Activated T-helper 2 cell treated with anti-CD3 and anti-CD28 coated beads, Interferon-gamma antibody, Interleukin-2, Interleukin-4, amounts not matched to agents 10 μg/mL and 5 μg/mL and 100 μg/mL, durations not matched to agents 14 hours and 24 hours and 36 hours (primary cell): ENCODE measurements at places on chromosomes 2 and 18. TPM values are rescaled to one million over a fixed set of nuclear protein-coding genes. Genes with fewer than 3 reads are reported as not detected.

DNA sequence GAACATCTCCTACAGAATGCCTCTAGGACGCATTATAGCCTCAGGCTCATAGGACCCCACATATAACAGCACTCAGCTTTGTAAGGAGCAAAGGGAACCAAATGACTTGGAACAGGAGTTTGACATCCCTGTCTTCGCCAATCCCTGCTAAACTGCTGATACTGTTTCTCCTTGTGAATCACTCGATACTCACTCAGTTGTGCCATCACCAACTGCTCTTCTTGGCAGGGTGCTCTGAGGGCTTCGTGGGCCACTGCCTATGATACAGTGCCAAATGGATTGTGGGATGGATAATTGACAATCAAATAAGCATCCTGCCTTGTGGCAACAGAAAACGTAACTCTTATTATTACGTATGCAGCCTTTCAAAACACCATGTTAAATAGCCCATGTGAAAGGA is 396.3 kb downstream of the RIT2 start:
- H3K4me3 ChIP-seq = no peak overlapping the region
- no peak overlapping the region for H3K27ac ChIP-seq
- no peaks in the 10 kb centered on the region for H3K4me1 ChIP-seq
- no peak for DNase-seq

- no peak overlapping the region for H3K4me3 ChIP-seq
- no peaks in the 10 kb centered on the region for H3K4me1 ChIP-seq
- no peak overlapping the region for H3K27ac ChIP-seq
- DNase-seq = no peak
- no peaks in the 10 kb centered on the region for H3K36me3 ChIP-seq
Observed at GRCh38 chr2:136572335-136572734, 193.0 kb upstream of the THSD7B start.

DNA sequence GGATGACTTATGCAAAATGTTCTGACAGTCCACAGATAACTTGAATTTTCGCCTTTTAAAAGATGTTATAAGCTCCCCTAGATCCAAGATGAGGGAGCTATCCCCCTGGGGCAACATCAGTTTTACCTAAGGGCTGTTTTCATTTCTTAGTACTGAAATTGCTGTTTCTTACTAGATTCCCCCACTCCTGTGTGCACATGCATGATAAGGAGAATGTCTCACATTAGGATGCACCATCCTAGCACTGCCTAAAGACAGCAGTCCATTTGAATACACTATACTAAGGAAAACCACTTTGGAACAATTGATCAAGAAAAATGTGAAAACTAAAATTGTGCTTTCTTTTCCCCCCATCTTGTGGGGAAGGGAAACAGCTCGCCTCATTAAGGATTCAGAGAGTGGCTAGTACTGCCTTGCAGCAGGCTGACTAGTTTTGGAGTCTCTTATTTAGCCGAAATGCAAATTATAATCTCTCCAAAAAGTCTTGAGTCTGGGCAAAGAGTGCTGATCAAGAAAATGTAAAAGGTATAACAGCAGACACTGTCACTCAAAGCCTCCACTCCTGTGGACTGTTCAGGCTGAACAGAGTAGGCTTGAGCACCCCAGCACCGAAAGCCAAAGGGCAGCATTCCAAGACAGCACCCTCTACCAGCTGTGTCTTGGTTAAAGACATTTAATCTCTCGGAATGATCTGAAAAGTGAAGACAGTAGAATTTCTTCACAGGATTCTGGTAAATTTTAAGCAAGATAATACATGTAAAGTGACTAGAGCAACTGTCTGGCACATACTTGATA is 65.0 kb downstream of the ZNF385B start:
- H3K27ac ChIP-seq = no peak overlapping the region
- no peak overlapping the region for H3K4me3 ChIP-seq
- no peak for DNase-seq
- no peaks in the 10 kb centered on the region for H3K36me3 ChIP-seq
- no peaks in the 10 kb centered on the region for H3K4me1 ChIP-seq

- no peak overlapping the region for H3K4me3 ChIP-seq
- H3K27ac ChIP-seq = no peak overlapping the region
- no peak for DNase-seq
- no peaks in the 10 kb centered on the region for H3K27me3 ChIP-seq
- H3K36me3 ChIP-seq = no peaks in the 10 kb centered on the region
Observed at GRCh38 chr2:81895620-81896250, 1591.2 kb upstream of the LRRTM1 start.

GRCh38 chr2:24543252-24543651 is 52.2 kb downstream of the NCOA1 start:
- H3K36me3 ChIP-seq = peaks cover 27% of the 10 kb centered on the region
- no peak overlapping the region for H3K4me3 ChIP-seq
- no peaks in the 10 kb centered on the region for H3K27me3 ChIP-seq
- DNase-seq = no peak
- peaks cover 16% of the 10 kb centered on the region for H3K4me1 ChIP-seq

GRCh38 chr18:79629249-79629558 is 50.4 kb upstream of the CTDP1 start:
- peaks cover 5% of the 10 kb centered on the region for H3K27me3 ChIP-seq
- H3K36me3 ChIP-seq = no peaks in the 10 kb centered on the region
- no peak overlapping the region for H3K27ac ChIP-seq

- peaks cover 2% of the 10 kb centered on the region for H3K4me1 ChIP-seq
- no peak overlapping the region for H3K27ac ChIP-seq
- no peaks in the 10 kb centered on the region for H3K27me3 ChIP-seq
- DNase-seq = no peak
Observed at GRCh38 chr2:238942726-238943300, 94.9 kb downstream of the TWIST2 start.

DNA sequence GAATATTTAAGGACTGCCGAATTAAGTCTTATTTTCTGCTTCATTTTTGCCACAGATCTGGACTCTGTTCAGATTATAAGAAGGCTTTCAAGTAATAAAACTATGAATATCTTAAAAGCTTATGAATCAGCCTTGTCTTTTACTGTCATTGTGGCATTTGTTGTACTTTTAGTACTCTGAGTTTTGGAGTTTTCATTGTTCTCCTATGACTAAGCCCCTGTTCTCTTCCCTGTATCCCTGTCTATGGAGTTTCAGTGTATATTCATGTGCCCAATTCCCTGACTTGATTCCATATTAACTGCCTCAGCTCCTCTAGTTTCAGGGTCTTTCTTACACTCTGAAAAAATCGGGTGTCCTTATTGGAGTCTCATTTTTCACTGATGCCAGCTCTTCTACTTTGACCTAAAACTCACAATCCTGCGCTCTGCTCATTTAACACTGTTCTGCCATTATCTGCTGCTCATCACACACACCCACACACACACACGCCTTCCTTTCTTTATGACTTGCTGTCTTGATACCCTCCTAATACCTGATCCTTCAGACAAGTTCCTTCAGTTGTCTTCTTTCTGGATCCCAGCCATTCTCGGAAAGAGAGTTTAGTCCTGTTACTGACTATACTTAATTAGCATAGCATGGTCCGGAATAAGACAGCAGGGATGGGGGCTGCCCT is 511.8 kb downstream of the CPS1 start:
- no peak overlapping the region for H3K27ac ChIP-seq
- H3K4me1 ChIP-seq = no peaks in the 10 kb centered on the region
- H3K36me3 ChIP-seq = no peaks in the 10 kb centered on the region
- H3K27me3 ChIP-seq = no peaks in the 10 kb centered on the region

Gene GYPC
- 119 and 128 TPM in 2 replicates for total RNA-seq

Gene SCYGR4
- total RNA-seq = not detected in 2 replicates

Gene FANCL
- total RNA-seq = 24.0 and 27.6 TPM in 2 replicates

Gene DNAJC5G
- total RNA-seq = not detected in 2 replicates

Gene ST8SIA3
- total RNA-seq = not detected in 2 replicates

Gene KLHL29
- total RNA-seq = 3.0 and 3.4 TPM in 2 replicates
